Myocyte (in vitro differentiated cells): ENCODE measurements at places on chromosomes 2 and 18. TPM values are rescaled to one million over a fixed set of nuclear protein-coding genes. Genes with fewer than 3 reads are reported as not detected.
A peak's percentile ranks its signal among the peaks of the same experiment; 100 is the strongest.

DNA sequence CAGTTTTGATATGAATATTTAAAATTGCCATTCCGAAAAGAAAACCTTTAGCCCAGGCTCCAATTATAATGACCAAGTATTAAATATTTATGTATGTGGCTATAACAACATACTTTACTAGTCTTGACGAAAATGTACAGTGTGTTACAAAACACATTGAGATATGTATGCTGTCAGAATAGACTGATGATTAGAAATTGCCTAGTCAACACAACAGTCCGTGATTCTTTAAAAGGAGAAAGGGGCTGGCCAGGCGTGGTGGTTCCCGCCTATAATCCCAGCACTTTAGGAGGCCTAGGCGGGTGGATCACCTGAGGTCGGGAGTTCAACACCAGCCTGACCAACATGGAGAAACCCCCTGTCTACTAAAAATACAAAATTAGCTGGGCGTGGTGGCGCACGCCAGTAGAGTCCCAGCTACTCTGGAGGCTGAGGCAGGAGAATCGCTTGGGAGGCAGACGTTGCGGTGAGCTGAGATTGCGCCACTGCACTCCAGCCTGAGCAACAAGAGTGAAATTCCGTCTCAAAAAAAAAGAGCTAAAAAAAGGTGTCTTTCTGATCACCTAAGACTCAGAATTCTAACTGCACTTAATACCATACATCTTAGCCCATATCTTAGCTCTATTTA is 1.8 kb downstream of the CHAC2 start:
- no peak for DNase-seq

DNA sequence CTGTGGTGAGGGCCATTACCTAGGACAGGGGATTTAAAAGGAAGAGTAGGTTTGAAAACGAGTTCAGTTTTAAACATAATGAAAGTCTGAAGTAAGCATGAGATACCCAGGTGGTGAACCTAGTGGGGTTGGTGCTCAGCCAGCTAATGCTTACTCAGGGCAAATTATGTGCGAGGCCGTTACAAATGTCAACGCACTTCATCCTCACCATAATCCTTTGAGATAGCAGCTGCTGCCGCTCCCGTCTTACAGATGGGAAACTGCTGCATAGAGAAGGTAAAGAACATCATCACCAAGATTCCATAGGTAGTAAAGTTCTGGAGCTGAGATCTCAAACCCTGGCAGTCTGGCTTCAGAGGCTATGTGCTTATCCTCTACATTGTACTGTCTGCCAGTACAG is 209.0 kb downstream of the DYM start:
- DNase-seq: no peak

DNA sequence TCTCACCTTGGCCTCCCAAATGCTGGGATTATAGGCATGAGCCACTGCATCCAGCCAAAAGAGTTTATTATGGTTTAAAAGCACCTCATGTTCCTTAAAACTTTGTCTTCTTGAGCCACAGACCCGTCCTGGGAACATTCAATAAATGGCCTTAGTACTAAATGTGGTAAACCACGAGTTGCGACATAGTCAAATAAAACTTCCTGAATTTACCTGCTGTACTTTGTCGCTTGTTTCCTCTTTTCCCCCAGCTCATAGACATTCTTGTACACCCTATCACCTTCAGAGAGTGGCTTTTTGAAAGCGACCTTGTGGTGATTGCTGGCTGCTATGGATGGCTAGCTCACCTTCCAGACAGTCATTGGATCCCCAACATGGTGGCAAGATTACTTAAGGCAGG is 310.4 kb downstream of the LRRTM1 start:
- no peak for DNase-seq

Gene CIB4
- total RNA-seq: not detected in 2 replicates

Gene ALPP
- total RNA-seq: not detected in 2 replicates

DNA sequence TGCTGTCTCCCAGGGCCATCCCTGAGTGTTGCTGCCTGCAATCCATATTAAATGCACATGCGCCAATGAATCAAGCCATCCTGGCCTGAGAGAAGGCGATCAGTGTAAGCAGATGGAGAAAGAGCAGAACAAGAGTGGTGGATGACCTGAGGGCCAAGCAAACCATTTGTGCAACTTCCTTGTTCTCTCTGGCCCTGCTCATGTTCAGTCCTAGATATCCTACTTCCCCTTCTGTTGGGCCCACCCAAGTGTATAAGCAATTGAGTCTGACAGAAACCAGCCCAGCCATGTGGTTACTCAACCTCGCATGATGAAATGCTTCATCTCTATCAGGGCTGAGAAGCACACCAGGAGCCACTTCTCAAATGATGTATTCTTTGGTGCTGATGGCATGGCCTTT is 383.1 kb upstream of the ID2 start:
- DNase-seq: no peak

GRCh38 chr2:205047273-205047839 is 502.1 kb downstream of the PARD3B start:
- DNase-seq: no peak

- DNase-seq: no peak
Measured at GRCh38 chr2:150449856-150450255, 37.6 kb downstream of the RND3 start.

DNA sequence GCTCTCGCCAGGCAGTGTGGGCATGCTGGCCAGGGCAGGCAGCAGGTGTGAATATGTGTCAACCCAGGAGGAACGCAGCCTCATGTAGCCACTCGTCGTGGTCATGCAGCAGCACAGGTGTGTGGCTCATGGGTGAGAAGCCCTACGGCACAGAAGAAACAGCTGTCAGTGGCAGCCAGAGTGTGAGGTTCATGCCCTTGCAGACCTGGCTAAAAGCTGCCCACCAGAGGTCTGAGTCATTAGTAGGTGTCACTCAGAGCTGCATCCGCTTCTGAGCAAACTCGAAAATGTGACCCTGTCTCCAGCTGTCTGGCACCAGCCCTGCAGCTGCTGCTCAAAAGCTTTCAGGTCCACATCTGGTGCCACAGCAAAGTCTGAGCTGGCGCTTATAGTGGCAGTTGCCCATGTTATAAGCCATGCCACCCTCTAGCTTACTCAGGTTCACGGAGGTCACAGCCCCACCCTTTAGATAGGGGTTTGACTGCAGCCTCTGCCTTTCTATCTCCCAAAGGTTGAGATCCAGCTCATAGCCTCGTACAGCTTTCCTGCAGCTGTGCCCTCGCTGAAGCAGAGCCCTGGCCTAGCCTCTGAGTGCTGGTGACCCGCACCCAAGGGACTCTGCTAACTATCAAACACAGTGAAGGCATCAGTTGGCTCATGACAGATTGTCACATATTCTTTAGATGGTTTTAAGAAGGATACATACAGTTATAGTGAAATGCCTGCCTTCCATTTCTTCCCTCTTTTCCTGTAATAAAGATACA is 195.0 kb downstream of the CCDC102B start:
- peak; percentile 83 for DNase-seq

Gene TUBB8B
- total RNA-seq: not detected in 2 replicates

DNA sequence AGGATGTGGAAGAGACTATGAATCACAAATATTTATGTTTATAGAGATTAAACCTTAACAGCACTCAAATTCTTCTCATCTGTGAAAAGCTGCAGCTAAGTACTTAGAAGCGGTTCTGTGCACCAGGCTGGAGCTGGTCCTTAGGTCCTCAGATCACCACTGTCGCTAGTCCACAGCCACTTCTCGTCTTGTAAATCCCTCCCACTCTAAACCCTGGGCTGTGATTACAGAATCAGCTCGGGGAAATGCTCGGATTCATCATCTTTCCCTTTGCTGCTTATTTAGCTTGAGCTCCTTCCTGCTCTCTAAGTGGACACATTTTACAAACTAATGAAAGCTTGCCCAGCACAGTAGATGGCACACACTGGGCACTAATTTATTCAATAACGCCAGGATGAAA is 61.7 kb downstream of the RNF152 start:
- no peak for DNase-seq
